ENCODE measurements at places on chromosomes 3 and 15.

GRCh38 chr3:74539876-74540275 is 74.6 kb downstream of the CNTN3 start:
- DNase-seq, result no peak

DNA sequence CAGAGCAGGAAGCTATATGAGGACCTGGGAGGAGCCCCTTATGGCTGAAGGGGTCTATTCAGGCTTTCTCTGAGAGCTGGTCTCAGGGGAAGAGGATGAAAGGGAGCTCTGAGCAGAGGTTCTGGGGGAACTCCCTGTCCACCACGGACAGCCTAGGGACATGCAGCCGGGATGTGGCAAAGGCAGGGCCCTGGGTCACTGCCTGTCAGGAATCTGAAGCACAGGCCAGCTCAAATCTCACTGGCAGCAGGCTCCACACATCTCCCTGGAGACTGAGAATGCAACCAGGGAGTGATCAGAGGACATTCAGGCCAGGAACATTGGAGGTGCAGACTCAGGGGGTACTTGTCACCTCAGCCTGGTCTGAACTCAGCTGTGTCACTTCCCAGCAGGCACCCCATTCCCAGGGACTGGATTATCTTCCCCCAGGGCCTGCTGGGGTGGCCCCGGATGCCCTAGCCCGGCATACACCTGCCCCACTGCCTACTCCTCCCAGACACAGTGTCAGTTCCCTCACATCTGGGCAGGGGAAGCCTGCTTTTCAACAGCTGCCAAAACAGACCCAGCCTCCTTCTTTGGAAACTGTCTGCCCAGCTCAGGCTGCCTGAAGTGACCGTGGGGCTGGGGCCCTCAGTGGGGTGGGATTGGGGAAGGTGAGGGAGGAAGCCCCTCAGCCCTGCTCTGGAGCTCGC is 18.3 kb upstream of the SEMA3F start:
- DNase-seq, result no peak

DNA sequence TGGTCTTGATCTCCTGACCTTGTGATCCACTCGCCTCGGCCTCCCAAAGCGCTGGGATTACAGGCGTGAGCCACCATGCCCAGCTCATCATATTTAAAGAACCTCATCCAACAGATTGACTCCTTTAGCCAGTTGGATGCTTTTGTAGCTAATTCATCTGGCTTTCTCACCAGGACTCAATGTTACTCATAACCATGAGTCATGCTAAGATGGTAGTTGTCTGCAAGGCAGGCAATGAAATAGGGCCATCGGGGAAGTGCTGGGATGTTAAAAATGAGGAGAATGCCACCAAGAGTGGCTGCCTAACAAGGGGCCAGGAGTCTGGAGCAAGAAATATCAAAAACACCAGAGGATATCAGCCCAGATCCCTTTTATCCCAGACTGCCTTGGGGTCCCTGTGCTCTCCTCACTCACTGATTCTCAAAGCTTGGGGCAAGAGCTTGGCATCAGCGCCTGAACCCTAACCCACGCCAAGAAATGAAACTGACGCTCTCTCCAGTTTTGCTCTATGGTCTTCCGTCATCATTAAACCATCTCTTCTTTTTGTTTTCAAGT is 7.4 kb upstream of the PCOLCE2 start:
- no peak for DNase-seq

DNA sequence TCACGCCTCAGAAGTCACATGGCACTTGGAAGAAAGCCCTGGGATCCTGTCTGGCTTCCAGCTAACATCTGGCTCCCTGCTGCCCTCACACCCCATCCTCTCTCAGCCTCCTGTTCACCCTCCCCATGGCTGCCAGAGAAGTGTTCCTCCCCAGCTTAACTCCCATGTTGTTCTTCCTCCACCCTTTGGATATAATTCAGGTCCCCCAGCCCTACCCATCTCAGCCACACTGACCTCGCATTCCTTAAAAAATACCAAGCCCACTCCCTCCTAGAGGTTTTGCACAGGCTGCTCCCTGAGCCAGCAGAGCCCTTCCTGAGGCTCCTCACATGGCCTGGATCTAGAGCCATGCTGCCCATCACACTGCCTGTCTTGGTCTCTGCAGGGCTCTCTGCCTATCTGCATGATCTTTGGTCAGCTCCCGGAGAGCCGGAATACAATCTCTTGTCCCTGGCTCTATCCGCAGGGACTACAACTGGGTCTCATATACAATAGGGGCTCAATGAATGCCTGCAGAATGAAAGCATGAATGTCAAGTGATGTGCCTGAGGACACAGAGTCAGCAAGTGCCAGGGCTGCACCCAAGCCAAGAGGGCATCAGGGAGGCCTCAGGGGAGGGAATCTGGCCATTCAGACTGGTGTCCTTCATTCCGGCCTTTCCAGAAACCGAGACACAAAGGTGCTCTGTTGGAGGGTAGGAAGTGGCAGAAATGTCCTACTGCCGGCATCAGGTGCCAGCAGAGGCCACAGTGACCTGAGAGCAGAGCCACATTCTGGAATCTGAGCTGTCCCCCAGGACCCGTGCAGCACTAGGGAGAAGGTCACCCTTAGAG is 3.8 kb upstream of the TKT start:
- DNase-seq, result no peak

DNA sequence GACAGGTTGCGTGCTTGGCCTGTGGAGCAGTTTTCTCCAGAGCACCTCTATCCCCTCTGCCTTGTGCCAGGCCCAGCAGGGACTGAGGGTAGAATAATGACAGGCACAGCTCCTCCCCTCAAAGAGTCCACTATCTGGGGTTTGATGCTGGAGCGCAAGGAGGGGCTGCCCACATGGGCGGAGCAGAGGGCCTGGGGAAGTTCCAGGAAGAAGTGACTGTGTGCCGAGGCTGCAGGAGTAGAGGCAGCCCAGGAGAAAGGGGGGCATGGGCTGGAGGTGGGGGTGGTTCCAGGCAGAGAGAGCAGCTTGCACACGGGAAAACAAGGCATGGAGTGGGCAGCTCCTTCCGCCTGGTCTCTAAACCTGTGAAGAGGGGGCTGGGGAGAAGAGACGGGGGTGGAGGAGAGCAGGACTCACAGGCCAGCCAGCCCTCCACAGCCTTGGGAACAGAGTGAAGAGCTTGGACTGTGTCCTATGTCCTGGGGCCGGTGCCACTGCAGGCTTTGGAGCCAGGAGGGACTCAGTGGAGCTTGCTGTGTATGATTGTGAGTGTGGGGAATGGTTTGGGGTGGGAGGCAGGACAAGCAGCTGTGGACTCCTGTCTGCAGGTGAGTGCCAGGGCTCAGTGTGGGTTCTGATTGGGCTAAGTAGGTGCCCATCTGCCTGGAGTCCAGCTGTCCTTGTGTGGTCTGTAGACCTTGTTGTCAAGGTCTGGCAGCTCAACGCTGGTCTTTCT is 48.1 kb downstream of the APBA2 start:
- DNase-seq, result no peak

All from T-cell (primary cell).